ENCODE measurements at places on chromosomes 11 and 22.

DNA sequence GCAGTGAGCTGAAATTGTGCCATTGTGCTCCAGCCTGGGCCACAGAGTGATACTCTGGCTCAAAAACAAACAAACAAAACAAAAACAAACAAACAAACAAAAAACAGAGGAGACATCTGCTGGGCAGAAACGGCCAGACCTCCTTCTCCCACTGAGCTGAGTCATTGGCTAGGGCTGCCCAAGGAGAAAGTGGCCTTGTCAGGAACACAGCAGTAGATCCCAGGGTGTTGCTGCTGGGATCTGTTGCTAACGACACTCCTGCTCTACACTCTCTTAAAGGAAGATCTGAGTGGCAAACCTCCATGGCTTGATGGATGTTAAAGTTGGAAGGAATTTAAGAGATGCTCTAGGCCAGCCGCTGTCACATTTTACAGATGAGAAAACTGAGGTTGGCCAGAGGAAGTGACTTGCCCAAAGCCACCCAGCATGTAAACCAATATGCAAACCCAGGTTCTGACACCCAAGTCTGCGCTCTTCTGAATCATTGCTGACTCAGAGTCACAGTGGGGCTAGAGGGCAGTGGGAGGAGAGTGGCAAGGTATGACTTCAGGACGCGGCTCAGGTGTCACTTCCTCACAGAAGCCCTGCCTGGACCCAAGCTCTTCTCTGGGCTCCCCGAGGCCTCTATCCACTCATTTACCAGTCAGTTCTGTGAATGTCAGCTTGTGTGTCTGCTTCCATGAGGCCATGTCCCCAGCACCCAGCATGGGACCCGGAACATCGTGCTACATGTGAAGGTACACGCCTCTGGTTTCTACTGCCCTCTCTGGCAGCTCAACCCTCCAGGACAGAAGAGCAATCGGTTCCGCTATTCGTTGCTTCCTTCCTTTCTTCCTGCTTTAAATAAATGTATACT is 11.3 kb upstream of the GDPD5 start:
- peak; percentile 84 for DNase-seq

DNA sequence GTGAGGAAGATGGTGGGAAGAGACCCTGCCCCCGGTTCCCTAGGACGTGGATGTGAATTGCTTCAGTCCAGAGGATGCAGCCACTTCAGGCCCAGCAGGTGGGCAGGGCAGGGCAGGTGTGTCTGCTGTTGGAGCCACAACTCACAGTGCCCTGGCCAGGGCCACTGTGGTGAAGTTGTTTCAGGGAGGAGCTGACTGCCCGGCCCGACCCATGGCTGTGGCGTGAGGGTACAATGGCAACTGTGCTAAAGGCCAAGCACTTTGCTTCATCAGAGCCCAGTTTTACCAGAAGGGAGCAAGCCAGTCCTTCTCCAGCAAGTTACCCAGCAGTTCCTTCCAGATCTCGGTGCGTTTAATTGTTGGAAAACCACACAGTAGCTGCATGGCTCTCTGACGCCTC is 1174.4 kb downstream of the BRD1 start:
- no peak for DNase-seq

- peak; percentile 99 for DNase-seq
Observed at GRCh38 chr11:57667117-57667735, 688 bp upstream of the ZDHHC5 start.

DNA sequence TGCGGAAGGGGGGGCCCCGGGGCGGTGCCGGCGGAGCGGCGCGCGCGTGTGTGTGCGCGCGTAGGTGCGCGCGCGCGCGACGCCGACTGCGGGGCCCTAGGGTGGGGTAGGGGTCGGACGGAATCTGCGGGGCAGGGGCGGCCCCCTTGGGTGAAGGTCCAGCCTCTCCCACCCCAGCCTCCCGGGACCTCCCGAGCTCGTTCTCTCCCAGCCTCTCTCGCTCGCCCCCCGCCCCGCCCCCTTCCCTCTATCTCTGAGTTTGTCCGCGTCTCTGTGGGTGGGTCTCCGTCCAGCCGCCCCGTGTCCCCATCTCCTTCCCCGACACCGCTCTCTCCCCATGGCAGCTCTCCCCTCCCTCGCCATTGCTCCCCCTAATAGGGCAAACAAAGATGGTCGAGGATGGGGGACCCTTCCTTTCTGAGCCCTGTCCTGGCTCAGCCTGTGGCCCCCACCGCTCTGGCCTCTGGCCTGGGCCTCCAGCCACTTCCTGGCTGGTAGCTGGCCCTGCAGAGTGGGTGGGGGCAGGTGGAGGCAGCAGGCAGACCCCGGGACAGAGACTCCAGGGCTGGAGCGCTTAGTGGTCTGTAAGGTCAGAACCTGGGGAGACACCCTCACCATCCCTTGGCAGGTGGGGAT is 33.0 kb upstream of the PRR5 start:
- DNase-seq: no peak

- DNase-seq: no peak
Observed at GRCh38 chr22:42769238-42769573, 48.5 kb upstream of the A4GALT start.

DNA sequence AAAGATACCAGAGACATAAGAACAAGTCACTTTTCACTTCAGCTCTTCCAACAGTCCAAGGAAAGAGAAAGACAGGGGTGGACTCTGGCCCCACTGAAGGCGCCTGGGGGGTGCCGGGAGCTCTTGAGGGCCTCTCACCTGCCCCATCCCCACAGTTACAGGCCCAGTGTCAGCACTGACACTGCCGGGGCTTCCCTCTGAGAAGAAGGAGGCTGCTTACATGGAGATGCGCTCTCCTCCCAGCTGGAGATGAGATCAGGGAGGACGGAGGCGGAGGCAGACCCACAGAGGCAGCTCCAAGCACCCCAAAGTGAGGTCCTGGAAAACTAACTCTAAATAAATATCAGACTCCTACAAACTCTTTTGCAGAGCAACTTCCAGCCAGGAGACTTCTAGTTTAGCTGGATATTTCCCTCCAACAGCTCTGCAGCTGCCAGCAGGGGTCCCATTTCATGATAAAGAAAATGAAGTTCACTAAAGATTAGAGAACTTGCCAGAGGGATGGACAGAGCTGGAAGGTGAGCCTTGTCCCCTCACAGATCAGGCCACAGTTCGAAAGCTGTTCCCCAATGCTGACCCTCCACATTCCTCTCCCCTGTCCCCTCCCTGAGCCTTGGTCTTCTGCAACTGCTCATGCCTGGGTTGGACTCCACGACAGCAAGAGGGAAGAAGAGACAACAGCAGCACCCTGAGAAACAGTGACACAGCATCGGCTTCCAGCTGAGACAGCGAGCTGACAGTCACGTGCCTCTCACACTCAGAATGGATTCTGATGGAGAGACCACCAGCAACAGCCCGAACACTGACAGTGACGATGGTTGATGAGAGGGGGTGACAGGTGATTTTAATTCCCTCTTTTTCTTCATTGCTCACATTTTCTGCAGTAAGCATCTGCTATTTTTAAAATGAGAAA is 5.8 kb downstream of the CARS1 start:
- no peak for DNase-seq

DNA sequence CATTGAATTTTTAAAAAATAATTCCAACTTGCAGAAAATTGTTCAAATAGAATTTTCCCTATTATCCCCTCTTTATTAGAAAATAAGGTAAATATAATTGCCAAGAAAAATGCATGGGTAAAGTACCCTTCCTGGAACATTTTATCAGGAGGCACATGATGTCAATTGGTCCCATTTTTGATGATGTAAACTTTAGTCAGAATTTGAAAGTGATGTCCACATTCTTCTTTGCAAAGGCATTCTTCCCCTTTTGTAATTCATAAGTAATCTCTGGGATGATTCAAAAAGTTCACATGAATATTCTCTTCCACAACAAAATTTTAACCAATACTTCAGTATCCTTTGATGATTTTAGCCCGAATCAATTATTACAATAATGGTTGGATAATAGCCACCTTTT is 86.9 kb upstream of the ANO3 start:
- DNase-seq: no peak

GRCh38 chr11:57103899-57104605 is 77.7 kb upstream of the LRRC55 start:
- no peak for DNase-seq

GRCh38 chr11:74550991-74551753 is 41.2 kb upstream of the POLD3 start:
- DNase-seq: no peak

DNA sequence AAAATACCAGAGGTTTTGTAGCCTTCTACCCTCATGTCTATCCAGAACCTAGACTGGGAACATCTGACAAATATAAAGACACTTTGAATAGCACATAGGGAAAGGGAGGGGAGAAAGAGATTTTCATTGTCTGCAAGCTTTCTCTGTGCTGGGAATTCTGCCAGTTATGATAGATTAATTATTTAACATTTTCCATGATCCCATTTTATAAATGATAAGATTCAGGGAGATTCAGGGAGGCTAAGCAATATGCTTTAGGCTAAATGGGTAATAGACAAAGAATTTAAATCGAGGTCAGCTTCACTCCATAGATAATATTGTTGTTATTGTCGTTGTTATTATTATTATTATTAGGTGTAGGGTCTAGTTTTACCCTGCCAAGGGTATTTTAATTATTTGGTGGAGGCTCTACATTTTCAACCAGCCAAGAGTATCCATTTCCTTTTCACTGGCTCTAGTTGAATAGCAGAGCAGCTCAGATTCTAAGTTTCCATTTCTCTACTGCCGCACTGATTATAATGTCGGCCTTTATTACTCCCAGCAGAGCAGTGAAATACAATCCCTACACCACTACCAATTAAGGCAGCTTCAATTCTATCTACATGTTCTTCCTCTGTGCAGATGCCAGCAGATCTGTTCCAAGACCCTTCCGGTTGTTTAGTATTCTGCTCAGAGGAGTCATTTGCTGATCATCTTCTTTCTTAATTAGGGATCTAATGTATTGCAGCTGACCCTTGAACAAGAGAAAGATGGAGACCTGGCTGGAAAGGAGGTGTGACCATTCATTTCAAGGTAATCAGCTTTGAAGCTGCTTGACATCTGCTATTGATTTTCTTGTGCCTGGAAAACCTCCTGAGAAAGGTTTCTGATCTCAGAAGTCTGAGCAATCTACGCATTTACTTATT is 23.8 kb upstream of the SYN3 start:
- DNase-seq: no peak

DNA sequence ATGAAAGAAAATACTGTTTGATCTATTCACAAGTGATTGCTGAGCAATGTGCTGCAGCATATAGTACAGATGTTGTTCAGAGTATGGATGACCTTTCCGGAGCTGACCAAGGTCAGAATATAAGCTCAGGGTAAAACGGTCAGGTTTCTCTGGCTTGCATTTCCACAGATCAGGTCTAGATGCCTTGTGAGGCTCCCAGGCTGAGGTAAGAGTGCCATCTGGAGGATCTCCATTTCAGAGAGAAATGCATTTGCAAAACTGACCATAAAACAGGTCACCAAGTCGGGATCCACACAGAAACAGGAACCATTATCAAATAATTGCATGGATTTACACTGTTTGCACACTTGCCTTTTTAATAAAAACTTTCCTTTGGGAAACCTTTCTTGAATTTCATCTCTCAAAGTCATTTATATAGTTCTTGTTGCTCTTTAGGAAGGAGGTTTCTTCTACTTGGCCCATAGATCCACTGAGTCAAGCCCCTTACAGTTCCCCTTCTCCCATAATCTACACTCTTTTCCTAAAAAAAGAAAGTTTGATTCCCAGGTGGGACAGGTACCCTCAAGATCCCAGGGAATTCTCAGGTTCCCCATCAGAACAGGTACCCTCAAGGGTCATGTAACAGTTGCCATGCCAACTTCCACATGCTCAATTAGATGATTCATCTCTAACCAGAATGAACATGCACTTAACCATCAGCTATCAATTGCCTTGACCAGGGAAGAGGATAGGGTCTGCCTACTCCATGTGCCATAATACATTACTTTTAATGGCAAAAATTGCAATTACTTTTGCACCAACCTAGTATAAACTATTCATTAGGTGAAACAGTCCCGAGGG is 25.0 kb upstream of the TMPRSS5 start:
- peak; percentile 70 for DNase-seq

GRCh38 chr11:66112601-66113499 is 42.8 kb downstream of the PACS1 start:
- peak; percentile 91 for DNase-seq
